ENCODE measurements at places on chromosomes 2 and 18.

DNA sequence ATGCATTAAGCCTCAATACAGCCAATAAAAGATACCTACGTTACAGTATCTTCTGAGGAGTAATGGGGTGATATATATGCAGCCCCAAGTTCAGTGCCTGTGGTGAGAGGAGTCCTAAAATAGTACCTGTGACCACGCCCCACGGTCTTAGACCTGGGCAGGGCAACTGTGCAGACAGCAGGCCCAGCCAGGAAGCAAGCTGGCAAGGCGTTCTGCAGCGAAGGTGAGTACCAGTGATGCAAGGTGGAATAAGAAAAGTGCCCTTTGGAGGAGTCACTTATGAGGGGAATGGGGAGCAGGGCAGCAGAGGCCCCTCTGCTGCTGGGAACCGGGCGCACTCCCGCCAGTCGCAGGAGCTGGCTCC, 12.7 kb upstream of the MAP3K2 start:
- DNase-seq = no peak

DNA sequence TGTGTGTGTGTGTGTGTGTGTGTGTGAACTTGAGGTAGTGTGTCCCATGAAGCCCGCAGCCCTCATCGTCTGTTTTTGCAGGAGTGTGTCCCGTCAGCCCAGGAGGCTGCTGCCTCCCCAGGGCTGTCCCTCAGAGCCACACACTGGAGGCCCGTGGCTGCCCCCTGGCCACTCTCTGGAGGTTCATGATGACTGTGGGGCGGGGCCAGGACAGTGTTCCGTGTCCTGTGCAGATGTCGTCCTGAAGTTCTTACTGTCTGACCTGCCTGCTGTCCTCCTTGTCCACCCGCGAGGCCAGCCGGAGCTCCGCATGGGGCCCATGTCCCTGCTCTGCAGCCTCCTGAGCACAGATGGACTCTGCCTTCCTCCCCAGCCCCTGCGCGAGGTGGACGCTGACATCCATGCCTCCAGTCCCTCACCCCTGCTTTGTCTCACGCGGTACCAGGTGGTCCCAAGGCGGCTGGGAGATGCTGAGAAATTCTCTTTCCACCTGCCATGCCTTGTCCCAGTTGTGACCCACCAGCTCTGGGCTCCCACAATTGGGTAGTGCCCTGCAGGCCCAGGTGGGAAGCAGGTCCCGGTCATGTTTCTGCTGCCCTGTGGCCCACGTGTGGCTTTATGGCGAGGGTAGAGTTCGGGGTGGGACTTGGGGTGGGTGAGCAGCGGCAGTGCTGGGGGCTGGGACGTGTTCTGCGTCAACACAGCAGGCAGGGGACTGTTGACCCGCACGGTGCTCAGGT, 92.8 kb downstream of the NFATC1 start:
- peak; percentile 1 for DNase-seq

DNA sequence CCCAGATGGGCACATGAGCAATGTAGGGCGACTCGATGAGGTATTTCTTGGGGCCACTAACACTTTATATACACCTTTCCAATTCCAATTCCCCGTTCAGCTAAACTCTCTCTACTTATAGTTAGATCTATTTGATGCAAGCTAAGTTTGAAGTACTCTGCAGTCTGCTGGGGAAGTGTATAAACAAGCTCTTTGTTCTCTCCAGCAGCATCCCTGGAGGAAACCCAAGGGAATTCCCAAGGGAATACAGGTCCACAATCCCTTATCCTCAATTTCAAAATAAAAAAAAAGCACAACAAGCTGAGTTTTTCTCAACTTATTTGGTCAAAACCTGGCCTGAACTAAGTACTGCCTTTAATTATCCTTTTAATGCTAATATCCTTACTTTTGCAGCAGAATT, 433.3 kb downstream of the NBAS start:
- no peak for DNase-seq

DNA sequence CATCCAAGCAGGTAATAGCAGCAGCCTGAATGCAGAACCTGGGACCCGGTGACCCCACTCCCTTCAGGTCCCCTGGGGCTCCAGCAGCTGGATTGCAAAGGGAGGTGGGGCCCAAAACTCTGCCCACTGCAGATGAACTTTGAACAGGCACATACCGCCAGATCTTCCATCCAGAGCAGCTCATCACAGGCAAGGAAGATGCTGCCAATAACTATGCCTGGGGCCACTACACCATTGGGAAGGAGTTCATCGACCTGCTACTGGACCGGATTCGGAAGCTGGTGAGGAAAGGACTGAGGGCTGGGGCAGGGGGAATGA, 9.2 kb upstream of the DNAJB2 start:
- DNase-seq = no peak

- peak; percentile 11 for DNase-seq
Measured at GRCh38 chr2:134583462-134583861, 135.3 kb downstream of the TMEM163 start.

DNA sequence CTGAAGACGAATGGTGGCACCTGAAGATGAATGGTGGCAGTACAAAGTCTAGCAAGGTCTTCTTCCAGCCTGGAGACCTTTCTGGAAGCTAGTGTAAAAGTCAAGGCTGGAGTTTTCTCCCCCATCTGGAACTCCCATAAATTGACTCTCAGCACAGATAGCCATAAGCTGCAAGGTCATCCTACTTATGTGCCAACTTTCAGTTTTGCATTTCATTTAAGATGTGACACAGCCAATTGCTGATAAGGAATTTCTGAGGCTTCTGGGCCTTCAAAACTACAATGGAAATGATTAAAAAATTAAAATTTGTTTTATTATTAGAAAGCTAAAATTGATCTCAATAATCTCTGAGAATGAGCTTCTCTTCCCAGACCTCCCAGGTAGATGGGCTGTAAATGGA, 10.2 kb downstream of the XDH start:
- DNase-seq = no peak

- DNase-seq = no peak
Measured at GRCh38 chr2:206876216-206876860, 63.0 kb upstream of the CPO start.

GRCh38 chr2:121375621-121376159, 90.7 kb upstream of the TFCP2L1 start:
- DNase-seq = no peak

DNA sequence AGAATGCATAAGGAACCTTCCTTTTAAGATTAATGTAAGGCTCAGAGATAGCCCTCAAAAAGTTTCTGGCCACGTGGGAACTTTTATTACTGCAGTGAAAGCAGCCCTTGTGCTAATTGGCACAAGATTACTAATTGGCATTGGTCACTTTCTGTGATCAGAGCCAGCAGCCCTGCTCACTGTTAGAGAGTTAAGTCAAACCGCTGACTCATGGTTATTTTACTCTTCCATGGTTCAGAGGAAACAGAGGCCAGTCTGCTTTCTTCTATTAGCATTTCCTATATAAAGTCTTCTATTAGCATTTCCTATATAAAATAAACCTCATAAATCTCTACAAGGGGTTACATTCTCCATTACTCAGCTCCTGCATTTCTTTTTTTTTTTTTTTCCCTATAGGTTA, 1.5 kb upstream of the SLC35G4 start:
- DNase-seq = no peak

- no peak for DNase-seq
Measured at GRCh38 chr2:84052913-84053312, 406.2 kb downstream of the SUCLG1 start.

DNA sequence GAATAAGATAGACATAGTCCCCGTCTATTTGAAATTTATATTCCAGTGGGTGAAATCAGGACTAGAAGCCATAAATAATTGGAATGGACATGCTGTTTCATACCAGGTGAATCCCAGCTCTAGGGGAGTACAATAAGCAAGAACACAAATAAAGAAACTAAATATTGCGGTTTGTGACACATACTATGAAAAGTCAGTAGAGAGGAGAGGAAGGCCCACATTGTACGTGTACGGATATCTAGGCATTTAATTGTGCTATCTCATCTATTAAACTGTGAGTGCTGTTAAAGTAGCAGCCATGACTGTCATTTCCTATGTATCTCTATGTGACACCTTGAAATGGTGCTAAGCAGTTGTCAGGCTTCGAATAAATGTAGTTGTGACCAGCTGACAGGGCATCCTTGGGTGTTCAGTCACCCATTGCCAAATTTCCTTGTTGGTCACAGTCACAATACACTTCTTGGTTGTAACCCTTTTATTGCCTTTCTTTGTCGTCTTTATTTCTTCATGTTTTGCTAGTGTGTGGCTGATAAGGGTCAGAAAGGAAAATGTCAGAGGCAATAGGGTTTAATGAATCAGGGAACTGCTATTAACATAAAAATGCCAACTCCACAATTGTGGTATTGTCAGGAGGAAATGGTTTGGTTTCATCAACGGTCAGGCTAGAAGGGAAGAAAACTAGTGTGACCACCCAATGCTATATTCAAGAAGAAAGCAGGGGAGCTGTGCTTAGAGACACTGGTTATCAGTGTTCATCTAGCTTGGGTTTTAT, 31.5 kb downstream of the CPO start:
- DNase-seq = no peak

DNA sequence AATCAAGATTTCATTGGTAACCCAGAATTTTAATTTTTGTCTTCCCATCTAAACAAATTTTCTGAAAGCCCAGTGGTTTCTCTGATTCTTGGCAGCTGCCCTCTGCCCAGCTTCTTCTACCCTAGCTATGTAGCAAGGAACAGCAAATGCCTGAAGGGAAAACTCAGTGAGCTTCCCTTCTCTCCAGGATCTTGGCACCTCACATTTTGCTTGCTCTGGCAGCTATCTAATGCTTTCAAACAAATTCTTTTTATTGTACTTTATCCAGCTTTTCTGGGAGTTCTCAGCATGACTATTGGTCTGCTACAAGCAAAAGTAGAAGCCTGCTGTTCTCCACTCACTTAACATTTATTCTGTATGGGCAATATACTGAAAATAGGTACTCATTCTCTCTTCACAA, 18.3 kb upstream of the GFPT1 start:
- DNase-seq = no peak

- DNase-seq = no peak
Measured at GRCh38 chr2:240601061-240601830, 14.7 kb downstream of the CAPN10 start.

DNA sequence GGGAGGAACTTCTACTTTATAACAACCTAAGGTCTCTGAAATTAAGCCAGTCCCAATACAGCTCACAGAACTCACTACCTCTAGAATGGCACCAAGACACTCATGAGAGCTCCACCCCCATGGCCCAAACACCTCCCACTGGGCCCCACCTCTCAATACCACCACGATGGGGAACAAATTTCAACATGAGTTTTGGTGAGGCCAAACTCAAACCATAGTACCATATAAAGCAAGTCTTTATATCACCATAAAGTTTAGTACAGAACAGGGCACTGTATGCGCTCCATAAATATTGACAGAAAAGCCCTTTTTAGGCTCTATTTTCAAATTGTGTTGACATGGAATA, 3.3 kb downstream of the AFG3L2 start:
- DNase-seq = no peak

GRCh38 chr2:207603486-207603885, 21.7 kb downstream of the METTL21A start:
- DNase-seq = no peak

- DNase-seq = peak; percentile 38
Measured at GRCh38 chr2:181310967-181311366, 146.2 kb upstream of the ITGA4 start.

DNA sequence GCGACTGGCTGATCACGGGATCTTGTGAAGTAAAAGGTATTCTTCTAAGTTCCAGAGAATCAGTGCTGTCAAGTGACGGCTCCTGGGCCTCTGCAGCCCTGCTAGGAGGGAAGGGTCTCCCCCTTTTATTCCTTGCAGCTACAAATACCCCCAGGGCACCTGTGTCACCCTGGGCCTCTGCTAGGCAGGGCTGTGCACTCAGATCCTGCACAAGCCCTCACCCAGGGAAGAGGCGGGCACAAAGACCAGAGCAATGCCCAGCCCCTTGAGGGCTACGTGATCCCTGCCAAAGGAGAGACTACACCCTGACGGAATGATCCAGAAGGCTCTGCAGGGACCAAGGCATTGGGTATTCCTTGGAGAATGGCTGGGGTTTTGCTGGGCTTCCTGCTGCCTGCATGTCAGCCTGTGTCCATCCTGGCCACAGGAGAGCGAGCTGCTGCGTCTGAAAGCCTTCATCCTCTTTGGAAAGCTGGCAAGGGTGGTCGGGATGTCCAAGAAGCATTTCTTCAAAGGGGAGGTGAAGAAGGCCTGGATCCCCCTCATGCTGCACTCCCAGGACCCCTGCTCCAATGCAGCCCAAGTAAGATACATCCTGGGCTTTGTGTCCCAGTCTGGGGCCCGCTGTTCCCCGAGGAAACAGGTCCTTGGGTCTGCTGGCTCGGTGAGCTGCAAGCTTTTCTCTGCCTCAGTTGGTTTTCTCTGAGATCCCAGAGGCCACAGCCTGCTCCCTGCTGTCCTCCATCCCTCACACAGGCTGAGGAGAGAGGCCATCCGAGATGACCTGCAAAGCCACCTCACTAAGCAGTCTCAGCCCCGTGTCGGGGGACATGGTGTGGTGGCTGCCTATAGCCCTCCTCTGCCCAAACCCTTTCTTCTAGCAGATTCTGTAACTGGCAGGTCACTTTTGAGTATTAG, 24.9 kb downstream of the HJURP start:
- DNase-seq = no peak

DNA sequence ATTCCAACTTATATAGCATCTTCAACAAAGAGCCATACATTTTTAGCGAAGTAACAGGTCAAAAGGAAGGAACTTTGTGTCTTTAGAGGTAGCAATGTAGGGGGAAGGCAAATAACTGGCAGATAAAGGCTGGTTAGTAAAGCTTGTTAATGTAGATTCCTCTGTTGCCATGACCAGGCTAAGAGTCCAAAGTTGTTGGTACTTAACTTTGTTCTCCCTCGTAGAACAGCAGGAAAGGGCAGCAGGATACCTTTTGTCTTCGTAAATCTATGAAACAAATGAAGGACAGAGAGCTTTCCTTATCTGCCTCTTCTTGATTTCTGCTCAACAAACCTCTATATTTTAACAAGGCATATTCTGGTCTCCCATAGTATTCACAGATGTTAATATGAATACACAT, 18.6 kb downstream of the ZBTB14 start:
- no peak for DNase-seq

- no peak for DNase-seq
Measured at GRCh38 chr2:69948963-69949645, 12.3 kb downstream of the ASPRV1 start.

DNA sequence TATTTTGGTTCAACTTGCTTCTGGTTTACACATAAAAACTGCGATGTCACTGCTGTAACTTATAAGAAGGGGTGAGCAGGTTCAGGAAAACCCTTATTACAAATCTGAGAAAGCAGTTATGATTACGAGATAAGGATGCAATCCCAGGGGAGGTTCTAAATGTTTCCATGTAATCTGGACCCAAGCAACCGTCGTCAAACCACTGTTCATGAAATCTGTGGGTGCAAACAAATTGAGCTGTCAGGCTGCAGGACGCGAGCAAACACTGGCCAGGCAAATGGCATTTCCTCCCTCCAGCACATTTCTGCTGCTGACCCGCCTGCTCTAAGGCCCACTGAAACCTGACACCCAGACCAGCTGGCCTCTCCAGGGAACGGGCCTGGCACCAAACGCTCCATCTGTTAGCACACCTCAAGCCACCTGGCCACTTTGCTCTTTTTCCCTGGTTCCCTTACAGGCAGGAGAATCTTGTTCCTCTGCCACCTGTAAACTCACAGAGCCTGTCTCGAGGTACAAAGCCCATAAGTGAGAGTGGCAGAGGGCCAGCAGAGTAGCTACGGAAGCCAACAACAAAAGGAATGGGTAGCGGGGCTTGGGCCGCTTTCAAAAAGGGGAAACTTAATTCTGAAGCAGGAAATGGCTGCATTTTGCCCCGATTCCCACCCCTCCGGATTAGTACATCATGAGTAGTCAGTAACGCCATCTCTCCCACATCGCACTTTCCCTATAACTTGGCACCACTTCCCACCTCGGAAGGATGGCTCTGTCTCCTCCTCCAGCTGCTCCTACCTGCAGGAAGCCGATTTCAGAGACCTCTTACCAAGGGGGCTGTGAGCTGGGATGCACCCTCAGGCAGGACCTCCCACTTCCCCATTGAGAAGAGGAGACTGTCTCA, 26.5 kb downstream of the CRACDL start:
- no peak for DNase-seq
